ENCODE measurements at places on chromosomes 16 and 17.

DNA sequence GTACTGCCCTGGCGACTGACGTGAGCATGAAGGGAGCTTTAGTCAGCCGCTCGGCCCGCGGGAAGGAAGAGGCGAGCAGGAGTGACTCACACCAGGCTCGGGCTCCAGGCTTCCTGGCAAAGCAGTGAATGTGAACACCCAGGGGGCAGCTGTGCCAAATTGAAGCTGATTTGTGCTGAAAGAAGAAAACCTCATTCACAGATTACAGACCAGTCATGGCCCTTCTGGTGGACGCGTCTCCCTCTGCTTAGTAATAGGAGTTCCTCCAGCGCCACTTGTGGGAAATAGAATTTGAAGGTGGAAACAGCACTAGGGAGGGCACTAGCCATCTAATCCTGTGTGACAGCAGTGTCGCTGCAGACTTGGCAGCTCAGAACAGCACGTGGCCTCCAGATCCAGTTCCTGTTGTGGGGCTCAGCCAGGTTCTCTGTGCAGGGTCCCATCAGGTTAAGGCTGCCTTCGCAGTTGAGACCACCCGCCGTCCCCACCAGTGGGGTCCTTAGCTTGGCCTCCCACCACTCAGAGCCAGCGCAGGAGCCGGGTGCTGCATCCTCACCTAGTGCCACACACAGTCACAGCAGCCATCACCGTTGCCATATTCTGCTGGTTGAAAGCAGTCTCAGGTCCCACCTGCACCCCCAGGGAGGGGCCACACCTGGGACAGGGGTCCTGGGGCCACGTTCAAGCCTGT, 164.5 kb upstream of the CHMP6 start:
- peak; percentile 88 for DNase-seq

- no peak for DNase-seq
Measured at GRCh38 chr17:4156750-4157381, 13.9 kb downstream of the CYB5D2 start.

DNA sequence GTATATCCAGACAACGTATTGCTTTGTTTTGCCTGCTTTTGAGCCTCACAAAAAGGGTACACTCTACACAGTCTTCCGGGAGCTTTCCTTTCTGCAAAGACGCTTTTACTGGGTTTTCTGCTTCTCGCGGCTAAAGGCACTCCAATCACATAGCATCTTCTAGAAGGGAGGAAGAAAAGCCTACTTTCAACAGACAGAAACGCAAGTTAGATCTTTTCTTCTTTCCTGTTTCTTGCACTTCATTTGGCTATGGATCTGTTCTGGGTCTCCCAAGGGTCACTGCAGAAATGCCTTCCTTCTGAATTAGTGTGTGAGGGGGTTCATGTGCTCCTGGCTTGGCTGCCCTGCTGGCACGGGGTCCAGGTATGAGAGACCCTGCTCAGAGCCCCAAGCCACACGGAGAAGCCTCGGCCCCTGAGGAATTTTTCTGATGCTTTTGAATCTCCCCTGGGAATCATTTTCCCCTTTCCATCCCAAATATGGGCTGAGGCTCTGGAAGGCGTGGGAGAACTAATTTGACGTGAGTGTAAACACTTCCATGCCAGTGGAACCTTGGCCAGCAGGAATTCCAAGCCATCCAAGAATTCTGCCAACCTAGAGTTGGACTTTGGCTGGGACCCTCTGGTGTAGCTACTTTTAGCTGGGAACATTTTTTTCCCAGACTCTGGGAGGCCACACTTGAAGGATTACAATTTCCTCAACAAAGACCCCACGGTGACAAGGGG, 49.6 kb upstream of the NKD1 start:
- DNase-seq = no peak

DNA sequence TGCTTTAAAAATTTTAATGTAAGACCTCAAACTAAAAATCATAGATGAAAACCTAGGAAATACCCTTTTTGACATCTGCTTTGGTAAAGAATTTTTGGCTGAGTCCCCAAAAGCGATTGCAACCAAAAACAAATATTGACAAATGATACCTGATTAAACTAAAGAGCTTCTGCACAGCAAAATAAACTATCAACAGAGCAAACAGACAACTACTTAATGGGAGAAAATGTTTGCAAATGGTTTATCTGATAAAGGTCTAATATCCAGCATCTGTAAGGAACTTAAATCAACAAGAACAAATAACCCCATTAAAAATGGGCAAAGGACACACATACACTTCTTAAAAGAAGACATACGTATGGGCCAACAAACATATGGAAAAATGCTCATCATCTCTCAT, 242.5 kb downstream of the BCAS3 start:
- no peak for DNase-seq

DNA sequence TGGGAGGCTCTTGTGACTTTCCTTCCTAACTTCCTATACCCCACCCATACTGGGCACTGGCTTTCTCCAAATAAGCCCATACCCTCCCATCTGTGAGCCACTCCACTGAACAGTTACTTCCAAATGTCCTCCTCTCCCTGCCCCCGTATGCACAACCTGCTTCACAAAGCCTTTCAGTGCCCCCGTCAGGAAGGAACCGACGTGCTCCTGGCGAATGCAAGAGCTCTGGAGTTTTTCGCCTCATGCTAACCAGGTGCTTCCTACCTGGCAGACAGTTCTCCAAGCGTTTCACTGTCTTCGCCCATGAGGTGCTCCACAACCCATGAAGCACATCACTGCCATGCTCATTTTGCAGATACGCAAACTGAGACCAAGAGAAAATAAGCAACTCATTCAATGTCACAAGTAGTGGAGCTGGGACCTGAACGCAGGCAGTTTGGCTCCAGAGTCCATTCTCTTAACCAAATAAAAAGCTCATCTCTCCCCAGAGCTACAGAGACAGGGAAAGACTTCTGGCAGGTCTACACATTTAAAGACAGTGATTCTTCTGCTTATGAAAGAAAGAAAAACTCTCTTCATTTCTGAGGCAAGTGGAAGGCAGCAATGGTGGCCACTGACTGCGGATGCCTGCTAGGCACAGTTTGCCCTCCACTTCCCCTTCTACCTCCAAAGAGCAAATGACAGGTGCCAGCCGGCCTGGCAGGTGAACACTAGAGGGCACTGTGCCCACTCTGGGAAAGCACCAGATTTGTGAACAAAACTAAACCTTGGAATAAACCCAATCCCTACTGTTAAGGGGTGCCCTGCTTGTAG, 23.8 kb downstream of the SPHK1 start:
- peak; percentile 89 for DNase-seq

Measured in G401 (cell line).